ENCODE measurements at places on chromosomes 7 and 10. TPM values are rescaled to one million over a fixed set of nuclear protein-coding genes. Genes with fewer than 3 reads are reported as not detected.

DNA sequence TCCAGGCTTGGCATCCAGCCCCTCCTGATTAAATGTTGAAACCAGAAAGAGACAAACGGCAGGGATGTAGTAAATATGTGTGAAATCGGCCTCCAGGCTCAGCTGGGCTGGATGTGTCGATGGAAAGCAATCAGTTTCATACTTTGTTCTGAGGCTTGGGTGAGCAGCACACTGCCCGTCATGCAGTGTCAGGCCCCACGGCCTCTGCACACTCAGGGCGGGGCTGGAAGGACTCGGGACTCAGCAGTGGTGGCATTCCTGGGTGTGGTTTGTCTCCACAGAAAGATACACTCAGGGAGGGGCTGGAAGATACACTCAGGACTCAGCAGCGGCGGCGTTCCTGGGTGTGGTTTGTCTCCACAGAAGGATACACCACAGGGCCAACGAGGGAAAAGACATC lies 22.0 kb downstream of the ADGRA1 start:
- DNase-seq = no peak

- no peak for DNase-seq
These were observed 32.8 kb downstream of the MYO3A start for GRCh38 chr10:25966844-25967243.

GRCh38 chr7:74149603-74150002 lies 24.6 kb upstream of the EIF4H start:
- no peak for DNase-seq

GRCh38 chr7:28136885-28137284 lies 43.7 kb downstream of the JAZF1 start:
- no peak for DNase-seq

GRCh38 chr7:132422502-132423111 lies 153.7 kb downstream of the PLXNA4 start:
- DNase-seq = peak; percentile 43

GRCh38 chr7:155567646-155568332 lies 21.4 kb upstream of the CNPY1 start:
- no peak for DNase-seq

- no peak for DNase-seq
These were observed at the start of gene CREB5 for GRCh38 chr7:28411876-28412662. Gene CREB5, plus strand, starts transcription at chr7:28412518. Its CDS starts 397 bp downstream, at chr7:28412915.

DNA sequence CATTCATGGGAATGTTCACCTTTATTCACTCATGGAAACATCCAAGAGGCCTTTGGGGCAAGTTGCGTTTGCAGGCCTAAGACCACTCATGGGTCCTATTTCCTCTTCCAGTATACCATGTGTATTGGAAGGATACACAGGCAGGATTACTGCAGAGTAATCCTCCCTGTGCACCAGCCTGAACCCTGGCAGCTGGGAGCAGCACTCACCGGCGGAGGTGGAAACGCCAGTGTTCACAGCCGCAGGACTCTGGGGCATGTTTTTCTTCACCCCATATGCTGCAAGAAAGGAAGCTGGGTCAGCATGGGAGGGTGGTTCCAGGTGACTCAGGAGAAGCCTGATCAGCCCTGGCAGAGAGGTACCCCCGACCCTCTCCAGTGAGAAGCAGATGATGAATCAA lies 24.5 kb downstream of the COL17A1 start:
- no peak for DNase-seq

DNA sequence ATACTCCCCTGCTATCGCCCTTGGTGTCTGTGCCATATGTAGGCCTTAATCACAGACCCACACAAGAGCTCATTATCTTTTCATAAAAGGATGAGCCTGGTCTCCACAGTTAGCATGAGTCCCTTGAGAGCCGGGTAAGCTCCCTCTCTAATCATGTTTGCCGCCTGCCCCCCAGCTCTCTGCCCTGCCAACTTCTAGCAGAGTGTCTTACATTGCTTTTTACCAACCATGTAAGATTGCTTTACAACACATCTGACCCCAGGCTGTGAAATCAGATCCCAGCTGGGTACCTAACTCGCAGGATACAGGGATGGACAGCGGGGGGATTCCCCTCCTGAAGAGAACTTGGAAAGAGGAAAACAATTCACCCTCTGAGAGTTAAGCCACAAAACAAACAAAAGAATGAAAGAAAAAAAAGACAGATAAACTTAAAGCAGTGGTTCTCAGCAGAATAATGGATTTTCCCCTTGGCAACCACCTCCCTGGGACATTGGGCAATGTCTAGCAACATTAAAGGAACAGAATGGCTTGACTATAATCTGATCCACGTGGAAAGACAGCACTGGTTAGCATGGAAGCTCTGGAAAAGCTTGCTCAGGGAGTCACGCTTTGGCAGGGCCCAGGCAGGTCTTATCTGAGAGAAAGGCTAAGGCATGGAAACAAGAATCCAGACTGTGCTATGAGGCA lies 39.4 kb upstream of the ATOH7 start:
- DNase-seq = no peak

DNA sequence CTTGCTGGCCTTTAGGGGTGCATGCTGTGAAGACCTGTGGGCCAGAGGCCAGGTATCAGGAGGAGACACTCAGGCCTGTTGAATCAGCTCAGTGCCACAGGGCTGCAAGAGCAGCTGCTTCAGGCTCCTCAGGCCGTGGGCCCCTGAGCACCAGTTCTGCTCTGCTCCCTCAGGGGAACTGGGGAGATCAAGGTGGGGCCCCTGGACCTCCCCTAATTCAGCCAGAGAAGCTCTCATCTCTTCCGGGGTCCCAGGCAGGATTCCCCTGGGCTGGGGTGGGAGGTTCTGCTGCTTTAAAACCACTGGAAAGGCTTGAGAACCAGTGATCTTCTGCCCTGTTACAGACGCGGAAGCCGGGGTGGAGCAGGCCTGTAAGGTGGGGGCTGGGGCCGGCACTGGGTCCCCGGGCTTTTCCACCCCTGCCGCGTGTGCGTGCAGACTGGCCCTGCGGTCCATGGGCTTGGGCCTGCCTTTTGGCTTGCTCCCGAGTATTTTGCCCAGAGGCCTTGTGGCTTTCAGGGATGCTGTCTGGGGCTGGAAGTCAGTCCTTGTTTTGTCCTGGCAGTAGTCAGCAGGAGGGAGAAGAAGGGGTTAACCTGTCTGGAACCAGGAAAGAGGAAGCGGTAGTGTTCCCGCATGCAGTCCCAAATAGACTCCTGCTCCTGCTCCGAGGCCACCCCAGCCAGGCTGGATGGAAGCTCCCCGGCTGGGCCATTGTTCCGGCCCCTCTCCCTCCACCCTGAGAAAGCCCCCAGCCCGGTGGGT lies 74.3 kb downstream of the LHPP start:
- no peak for DNase-seq

DNA sequence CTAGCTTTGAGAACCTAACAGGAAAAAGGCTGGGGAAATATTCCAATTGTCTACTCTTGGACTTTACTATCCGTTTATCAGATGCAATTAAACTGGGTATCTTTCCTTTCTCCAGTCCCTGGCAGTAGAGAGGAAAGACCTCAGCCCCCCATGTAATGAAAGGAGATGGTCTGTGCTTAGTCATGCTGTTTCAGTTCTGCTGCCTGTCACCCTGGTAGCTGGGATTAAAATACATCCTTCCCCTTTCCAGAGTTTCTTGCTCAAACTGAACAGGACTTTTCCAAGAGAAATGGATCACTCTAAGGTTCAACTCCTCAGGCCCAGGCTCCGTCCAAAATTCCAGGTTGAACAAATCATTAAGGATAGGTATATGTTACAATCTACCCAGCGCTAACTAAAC lies 202.9 kb downstream of the PTEN start:
- no peak for DNase-seq

DNA sequence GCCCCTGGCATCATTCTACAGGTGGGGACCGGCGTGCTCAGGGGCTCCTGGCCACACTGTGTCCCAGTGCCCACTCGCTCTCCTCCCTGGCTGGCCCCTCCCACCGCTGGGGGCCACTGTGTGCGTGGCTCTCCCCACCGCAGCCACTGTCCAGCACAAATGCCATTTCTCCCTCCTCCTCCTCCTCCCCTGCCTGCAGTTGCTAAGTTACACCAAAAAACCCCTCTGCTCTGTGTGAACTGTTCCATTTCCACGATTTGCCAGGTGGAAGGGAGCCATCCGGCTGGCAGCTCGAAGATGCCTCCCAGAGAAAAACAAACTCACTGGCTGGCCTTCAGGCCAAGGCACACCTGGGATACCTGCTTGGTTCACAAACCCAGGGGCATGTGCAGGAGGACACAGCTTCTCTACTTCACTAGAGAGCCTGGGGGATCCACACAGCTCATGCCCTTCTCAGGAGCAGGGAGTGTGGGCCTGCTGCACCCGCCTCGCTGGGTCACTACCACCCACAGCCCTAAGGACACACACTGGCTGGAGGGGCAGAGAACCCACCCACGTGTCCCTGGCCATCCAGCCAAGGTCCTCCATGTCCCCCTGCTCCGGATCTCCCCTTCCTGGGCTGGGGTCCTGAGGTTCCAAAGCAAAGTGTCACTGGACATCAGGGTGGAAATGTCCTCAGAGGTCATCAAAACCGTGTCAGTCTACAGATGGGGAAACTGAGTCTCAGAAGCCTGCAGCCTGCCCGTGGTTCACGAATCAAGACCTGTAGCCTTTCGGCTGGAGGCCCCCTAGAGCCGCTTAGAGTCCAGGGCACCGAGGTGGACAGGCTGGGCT lies 1.7 kb downstream of the RASGEF1A start:
- no peak for DNase-seq

DNA sequence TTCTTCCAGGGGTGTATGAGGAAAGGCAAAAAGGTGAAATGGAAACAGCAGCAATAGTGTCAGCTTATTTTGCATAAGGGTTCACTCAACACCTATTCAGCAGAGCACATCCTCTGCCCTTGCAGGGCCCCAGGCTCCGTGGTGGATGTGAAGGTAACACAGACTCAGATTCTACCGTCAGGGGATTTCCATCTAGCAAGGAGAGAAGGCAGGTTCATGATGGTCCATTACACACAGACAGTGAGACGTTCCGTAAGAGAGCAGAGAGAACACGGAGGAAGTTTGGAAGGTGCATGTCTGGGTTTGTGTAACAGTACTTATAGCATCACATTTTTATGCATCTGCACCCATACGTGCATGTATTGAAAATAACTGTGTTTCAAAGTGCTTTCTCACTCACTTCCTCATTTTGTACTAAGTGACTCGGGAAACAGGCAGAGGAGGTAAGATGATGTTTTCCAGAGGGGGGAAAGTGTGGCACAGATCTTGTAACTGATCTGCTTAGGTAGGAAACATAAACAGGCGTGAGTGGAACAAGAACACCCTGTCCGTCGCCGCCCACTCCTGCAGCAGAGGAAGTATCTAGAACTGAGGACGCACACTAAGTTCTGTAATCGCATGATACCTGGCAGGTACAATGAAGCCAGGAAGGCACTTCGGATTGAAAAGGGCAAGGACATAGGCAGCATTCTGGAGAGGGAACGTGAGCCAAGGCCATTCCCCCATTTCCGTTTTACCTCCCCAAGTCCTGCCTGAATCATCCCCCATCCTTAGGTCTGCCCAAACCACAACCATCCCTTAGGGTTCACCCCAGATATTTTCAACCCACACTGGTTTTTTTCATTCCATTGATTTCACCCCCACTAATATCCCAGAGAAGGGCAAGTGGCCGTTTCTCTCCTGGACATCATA lies 1.0 kb upstream of the ENO4 start:
- no peak for DNase-seq

DNA sequence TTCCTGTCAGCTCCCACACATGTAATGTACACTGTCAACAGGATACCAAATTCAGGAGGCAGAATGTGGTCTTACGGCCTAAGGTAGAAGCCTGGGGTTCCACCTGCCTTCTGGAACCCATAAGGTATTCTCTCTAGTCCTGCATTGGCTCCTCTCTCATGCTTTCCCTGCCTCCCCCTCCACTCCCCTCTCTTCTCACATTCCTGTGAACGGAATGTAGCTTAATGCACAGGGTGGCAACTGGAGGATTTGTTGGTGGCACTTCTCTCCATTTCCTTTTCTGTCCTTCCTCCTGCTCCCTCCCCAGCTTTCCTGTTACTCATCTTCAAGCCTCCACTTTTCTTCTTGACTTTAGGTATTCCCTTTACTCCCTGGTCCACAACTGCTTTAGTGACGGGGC lies 11.5 kb upstream of the FLNC start:
- DNase-seq = no peak

- DNase-seq = no peak
These were observed 78.5 kb downstream of the CDK14 start for GRCh38 chr7:90674625-90675024.

GRCh38 chr7:39259391-39260003 lies 281.8 kb downstream of the POU6F2 start:
- DNase-seq = no peak

DNA sequence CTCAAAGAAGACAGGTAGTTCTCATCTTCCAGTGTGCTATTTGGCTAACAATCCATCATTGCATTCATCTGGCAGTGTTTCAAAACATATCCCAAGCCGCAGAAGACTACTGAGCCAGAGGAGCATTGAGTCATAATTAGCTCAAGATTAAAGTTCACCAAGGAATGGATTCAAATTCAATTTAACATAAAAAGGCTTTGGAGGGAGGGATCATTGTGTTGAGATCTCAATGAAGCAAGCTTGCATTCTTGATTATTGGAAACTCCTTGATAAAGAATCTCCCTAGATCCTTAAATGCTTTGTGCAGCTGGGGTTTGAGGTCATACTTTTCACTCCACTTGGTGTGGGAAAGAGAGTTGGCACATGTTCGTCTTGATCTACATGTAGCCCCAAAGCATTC lies 142.8 kb upstream of the SEMA3A start:
- DNase-seq = no peak

DNA sequence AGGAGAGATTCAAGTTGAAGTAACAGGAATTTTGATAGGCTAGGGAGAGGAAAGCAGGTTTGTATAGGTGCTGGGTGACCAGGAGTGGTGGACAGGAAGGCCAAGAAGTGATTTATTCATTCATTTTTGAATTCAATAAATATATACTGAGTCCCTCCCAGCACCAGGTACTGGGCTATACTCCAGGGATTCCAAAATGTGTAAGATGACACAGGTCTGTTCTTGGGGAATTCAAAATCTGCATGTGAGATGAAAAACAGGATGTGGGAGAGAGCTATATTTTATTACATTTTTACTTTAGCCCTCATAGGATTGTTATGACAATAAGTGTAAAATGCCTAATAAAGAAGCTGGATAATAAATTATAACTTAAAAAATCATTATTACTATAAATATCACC lies 134.9 kb downstream of the ANK3 start:
- DNase-seq = no peak

DNA sequence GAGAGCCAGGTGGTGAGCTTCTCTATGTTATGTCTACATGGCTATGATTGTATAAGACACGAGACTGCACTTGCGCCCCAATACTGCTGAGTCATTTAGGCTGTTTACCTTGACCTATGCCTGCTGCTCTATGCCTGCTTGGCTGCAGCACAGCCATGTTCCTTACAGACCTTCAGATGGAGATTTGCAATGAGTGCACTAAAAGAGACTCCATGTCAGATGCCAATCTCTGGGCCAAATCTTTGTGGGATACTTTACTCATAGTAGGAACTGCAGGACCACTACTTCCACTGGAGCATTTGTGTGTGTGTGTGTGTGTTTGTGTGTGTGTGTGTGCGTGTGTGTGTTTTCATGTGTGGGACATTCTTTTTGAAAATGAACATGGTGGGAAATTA lies 50.0 kb upstream of the KMT2E start:
- no peak for DNase-seq

- no peak for DNase-seq
These were observed 153.3 kb downstream of the POU6F2 start for GRCh38 chr7:39130857-39131526.

Gene TEX36
- total RNA-seq = not detected

Gene ABLIM1
- 81.0 TPM for total RNA-seq

Gene NKX6-2
- total RNA-seq = not detected

Gene SPDYE2
- not detected for total RNA-seq

Gene GPR26
- not detected for total RNA-seq

Gene C10orf143
- total RNA-seq = 2.4 TPM

Gene PNLIPRP2
- not detected for total RNA-seq

Gene AZGP1
- not detected for total RNA-seq

Gene MBL2
- total RNA-seq = not detected

Gene IDI2
- not detected for total RNA-seq
